NCI-H526 treated with DMSO at 0.1 percent for 48 hours (cell line): ENCODE measurements at places on chromosomes 4 and X.

DNA sequence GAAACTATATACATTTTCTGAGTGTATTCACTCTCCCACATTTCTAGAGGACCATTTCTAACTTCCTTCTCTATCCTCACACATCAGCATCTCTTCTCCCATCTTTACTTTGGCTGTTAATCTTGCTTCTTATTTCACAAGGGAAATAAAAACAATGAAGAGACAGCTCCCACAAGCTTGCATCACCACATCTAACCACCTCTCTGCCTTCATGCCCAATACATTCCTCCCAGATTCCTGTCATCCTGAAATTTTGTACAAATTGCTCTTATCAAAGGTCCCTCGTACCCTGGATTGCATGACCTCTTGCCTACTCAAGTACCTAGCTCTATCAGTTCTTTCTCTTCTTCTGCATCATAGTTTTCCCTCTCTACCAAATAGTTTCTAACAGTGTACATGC lies 215.2 kb downstream of the ANTXR2 start:
- no peak for DNase-seq

- DNase-seq: no peak
Measured at GRCh38 chrX:15072880-15073279, 197.0 kb downstream of the ASB9 start.

DNA sequence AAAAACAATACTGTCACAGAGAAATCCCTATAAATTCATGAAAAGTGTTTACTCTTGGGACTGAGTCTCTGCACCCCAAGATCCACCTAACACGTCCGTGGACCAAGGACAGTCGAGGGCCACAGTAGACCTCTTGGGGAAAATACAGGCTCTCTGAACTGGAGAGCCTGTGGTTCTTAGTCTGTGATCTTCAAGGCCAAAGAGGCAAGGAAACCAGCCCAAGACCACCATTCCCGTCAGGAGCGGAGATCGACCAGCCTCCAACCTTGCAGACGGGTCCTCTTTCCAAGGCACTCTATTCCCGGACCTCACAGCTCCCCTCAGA lies 1.6 kb upstream of the APBB2 start:
- DNase-seq: no peak

- DNase-seq: no peak
Measured at GRCh38 chr4:137065311-137065710, 467.0 kb downstream of the PCDH18 start.

GRCh38 chr4:167897116-167897515 lies 195.2 kb upstream of the ANXA10 start:
- DNase-seq: peak; percentile 43

DNA sequence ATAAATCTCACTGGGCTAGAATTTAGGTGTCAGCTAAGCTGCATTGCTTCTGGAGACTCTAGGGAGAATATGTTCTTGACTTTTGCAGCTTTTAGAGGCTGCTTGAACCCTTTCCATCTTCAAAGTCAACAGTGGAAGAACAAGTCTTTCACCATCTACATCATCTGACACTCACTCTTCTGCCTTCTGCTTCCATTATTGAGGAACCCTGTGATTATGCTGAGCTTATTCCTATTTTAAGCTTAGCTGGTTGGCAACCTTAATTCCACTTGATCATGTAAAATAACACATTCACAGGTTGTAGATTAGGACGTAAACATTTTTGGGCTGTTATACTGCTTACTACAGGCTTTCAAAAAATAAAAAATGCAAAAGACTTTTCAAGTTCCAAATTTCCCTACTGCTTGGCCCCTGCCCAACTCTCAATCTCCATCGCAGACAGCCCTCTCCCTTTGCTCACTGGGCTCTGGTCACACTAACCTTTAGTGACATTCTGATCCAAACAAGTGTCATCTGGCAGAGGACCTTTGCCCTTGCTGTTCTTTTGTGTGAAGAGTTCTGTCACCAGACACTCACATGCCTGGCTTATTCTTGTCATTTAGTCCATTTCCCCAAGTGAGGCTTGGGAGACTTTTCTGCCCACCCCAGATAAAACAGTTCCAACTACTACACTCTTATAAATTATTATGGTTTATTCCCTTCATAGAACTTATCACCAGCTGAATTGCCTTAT lies 1056.0 kb downstream of the STIM2 start:
- DNase-seq: no peak
